ENCODE measurements at places on chromosomes 11 and 22.

- DNase-seq, result no peak
These were observed 75.7 kb downstream of the SEZ6L start for GRCh38 chr22:26245001-26245400.

DNA sequence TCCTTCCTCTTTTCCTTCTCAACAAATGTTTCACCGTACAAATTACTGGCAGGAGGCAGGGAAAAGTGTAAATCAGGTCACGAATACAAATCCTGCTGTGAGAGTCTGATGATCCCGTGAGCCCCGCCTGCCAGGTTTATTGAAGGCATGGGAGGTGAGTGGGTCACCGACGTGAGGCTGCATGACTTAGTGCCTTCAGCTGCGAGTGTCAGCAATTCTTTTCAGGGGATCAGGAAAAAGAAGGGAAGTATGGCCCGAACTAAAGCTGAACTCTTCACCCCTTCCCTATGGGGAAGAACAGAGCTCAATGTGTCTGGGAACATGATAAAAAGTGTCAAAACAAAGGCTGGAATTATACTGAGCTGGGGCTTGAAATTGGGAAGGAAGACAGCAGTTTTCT is 166.2 kb downstream of the OPCML start:
- no peak for DNase-seq

DNA sequence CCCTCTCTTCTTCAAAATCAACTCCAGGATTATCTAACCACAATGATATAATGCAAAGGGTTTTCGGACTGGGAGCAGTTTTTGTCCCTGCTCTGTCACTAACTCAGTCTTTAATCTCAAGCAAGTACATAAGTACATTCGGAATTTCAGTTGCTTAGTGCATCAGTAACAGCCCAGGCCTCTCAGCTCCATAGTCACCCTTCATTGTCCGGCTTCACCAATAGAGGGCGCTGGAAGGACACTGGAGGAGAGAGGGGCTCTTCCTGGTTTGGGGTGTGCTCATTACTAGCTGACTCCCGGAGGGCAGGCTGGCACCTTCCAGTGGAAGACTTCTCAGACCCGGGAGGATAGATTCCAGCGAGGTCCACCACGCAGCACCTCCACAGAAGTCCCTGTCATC is 90.4 kb upstream of the PDGFD start:
- no peak for DNase-seq

GRCh38 chr11:61586792-61587430 is 6.0 kb upstream of the SYT7 start:
- DNase-seq, result no peak
